ENCODE measurements at places on chromosomes 12 and 14.

- no peak for DNase-seq
Measured at GRCh38 chr14:102589761-102590290, 2.6 kb upstream of the RCOR1 start.

GRCh38 chr12:121637231-121637914 is 11.0 kb downstream of the ORAI1 start:
- DNase-seq: no peak

GRCh38 chr12:70157099-70157498 is 86.1 kb upstream of the CNOT2 start:
- DNase-seq: no peak

- no peak for DNase-seq
Measured at GRCh38 chr12:32419520-32419960, 20.2 kb downstream of the FGD4 start.

DNA sequence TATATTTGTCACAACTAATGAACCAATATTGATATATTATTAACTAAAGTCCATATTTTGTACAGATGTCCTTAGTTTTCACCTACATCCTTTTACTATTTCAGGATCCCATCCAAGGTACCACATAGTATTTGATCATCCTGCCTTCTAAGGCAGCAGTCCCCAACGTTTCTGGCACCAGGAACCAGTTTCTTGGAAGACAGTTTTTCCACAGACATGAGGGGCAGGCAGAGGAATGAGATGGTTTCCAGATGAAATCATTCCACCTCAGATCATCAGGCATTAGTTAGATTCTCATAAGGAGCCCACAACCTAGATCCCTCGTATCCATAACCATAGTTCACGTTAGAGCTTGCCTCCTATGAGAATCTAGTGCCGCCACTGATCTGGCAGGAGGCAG is 82.8 kb upstream of the BCL2L14 start:
- DNase-seq: peak; percentile 17

GRCh38 chr12:94074980-94075629 is 73.3 kb upstream of the PLXNC1 start:
- peak; percentile 91 for DNase-seq

DNA sequence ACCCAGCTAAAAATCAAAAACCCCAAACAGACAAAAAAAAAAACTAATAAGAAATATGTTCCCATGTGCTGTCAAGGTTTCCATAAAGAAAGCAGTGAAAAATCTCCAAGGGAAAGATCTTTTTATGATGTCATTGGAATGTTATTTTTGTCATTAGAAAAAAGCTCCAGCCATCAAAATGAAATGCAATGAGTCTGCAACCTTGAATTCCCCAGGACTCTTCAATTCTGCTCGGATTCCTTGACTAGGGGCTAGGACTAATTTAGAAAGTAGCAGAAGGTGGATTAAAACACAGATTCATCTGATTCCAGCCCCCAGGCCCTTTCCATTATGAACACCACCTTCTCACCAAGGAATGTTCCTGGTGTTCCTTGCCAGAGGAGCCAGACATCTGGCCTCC is 6.0 kb upstream of the PCNX1 start:
- peak; percentile 81 for DNase-seq

DNA sequence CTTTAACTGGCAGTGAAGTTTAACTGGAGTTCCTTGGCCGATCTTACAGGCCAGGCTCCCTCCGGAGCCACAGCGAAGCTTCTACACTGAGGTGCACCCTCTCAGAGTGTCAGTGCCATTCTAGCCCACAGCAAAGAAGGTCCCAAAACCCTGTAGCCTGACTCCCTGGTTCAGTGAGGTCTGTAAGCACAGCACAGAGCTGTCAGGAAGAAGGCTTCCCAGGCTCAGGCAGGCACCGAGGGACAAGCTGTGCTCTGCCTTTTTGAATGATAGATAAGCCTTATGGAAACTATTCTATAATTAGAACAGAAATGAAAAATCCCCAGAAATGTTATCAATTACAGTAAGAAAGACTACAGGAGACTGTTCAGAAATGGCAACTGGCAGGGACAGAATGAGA is 40.2 kb downstream of the MOK start:
- DNase-seq: no peak

DNA sequence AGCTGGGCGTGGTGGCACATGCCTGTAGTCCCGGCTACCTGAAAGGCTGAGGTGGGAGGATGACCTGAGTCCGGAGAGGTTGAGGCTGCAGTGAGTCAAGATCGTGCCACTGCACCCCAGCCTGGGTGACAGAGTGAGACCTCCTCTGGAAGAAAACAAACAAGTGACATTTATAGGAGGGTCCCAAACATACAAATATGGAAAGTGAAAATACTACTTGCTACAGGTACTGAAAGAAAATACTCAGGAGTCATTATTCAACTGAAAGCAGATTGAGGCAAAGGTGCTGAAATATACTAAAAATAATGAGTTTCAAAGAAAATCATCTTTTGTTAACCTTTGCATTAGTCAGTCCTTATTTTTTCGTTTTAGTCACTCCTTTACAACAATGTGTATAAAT is 53.5 kb downstream of the ETV6 start:
- no peak for DNase-seq
